Activated CD8-positive, alpha-beta memory T cell treated with anti-CD3 and anti-CD28 coated beads, Interleukin-2, amount 50 U/mL, for 48 hours (primary cell): ENCODE measurements at places on chromosomes 7 and 10.

- no peak for DNase-seq
Observed at GRCh38 chr7:155426543-155427410, 31.2 kb upstream of the EN2 start.

- no peak for DNase-seq
Observed at GRCh38 chr7:141584935-141585334, 33.7 kb downstream of the AGK start.

- DNase-seq: no peak
Observed at GRCh38 chr10:124374535-124375352, 44.0 kb downstream of the OAT start.

DNA sequence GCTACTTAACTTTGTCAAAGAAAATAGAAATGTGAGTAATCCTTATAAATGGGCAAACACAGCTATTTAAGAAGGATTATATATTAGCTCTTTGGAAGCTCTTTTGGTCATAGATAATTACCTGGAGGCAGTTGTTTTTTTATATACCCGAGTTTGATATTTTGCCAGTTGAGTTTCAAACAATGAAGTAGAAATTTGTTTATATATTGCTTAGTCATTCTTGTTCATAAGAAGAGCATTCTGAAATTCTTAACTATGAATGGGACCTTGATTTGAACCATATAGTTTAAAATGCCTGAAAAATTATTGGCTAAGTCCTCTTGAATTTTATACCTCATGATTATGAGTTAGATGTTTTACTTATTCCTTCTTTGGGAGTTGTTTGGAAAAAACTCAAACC lies 36.4 kb downstream of the MINPP1 start:
- DNase-seq: no peak

GRCh38 chr10:111209692-111210091 lies 132.9 kb downstream of the ADRA2A start:
- no peak for DNase-seq

DNA sequence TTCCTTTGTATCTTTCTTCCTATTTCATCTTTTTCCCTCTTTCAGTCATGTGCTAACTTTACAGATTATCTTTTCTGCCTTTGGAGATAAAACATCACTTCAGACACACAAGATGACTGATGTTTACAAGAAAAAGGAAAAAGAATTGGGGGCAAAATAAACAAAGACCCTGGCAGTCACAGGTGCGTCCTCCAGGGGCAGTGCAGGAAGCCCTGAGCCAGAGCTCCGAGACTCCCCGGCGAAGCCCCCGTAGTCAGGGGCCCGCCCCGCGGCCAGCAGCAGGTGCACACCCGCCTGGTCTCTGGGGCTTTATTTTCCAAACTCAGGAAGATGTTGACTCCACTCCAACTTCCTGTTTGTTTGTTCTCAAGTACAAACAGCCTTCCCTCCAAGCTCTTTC lies 10.2 kb downstream of the STK32C start:
- DNase-seq: no peak

DNA sequence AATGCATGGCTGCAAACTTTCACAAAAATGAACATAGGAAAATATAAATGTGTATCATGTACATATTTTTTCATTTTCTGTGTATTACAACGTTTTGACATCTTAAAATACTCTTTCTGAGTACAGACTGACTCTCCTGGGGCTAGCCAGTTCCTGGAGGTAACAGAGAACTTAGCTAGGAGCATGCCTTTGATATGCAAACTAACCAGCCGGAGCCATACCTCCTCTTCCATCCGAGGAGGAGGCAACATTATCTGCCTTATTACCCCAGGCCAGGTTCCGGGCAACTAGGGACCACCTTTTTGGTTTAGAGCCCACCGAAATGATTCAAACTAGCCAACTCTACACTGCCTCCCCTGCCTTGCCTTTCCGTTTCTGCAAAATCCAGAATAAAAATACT lies 33.7 kb upstream of the HECW1 start:
- no peak for DNase-seq

GRCh38 chr10:123252779-123253178 lies 98.6 kb downstream of the BUB3 start:
- DNase-seq: no peak

GRCh38 chr7:87312215-87312865 lies 33.1 kb upstream of the CROT start:
- DNase-seq: peak; percentile 77

DNA sequence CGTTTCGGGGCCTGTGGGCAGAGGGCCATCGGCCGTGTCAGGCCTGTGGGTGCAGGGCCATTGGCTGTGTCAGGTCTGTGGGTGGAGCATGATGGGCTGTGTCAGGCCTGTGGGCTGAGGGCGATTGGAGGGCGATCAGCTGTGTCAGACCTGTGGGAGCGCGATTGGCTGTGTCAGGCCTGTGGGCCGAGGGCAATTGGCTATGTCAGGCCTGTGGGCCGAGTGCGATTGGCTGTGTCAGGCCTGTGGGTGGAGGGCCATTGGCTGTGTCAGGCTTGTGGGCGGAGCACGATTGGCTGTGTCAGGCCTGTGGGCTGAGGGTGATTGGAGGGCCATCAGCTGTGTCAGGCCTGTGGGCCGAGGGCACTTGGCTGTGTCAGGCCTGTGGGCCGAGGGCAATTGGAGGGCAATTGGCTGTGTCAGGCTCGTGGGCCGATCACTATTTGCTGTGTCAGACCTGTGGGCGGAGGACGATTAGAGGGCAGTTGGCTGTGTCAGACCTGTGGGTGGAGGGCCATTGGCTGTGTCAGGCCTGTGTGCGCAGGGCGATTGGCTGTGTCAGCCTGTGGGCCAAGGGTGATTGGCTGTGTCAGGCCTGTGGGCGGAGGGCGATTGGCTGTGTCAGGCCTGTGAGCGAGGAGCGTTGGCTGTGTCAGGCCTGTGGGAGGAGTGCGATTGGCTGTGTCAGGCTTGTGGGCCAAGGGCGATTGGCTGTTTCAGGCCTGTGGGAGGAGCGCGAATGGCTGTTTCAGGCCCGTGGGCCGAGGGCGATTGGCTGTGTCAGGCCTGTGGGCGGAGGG lies 54.1 kb downstream of the DYNC2I1 start:
- no peak for DNase-seq

DNA sequence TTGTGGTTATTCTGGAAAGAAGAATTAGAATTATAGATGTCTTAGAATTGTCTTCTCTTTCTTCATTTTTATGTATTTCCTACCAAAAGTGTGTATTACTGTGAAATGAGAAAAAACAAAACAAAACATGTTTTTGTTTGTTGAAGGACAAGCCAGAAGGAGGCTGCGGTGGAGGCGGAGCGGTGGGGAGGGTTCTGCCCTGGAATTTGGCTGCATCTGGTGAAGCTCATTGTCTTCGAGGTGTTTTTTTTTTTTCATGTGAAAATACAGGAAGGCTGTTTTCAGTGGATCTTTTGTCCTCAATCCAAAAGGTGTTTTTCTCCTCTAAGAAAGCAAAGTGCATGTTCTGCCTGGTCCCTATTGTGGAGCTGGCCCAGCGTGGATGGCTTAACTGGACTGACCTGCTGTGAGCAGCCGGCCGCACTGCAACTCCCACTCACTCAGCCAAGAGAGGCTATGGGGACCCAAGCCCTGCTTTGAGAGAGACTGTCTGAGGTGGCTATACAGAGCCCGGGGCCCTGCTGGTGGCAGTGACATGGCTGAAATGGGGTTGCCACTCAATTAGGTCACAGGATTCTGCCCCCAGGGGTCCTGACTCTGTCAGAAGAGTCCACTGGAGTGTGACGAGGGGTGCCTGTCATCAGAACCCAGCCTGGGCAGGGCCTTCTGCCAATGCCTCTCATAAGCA lies 184.9 kb upstream of the MKI67 start:
- no peak for DNase-seq

GRCh38 chr7:27112955-27113949 lies 10.8 kb upstream of the HOXA2 start:
- peak; percentile 23 for DNase-seq

GRCh38 chr7:107023522-107024151 lies 20.9 kb upstream of the PRKAR2B start:
- no peak for DNase-seq

- DNase-seq: no peak
Observed at GRCh38 chr7:127066974-127067373, 185.8 kb downstream of the GRM8 start.

- DNase-seq: no peak
Observed at GRCh38 chr7:91557789-91558404, 293.7 kb downstream of the FZD1 start.

GRCh38 chr10:72459301-72459700 lies 104.6 kb upstream of the DNAJB12 start:
- no peak for DNase-seq

DNA sequence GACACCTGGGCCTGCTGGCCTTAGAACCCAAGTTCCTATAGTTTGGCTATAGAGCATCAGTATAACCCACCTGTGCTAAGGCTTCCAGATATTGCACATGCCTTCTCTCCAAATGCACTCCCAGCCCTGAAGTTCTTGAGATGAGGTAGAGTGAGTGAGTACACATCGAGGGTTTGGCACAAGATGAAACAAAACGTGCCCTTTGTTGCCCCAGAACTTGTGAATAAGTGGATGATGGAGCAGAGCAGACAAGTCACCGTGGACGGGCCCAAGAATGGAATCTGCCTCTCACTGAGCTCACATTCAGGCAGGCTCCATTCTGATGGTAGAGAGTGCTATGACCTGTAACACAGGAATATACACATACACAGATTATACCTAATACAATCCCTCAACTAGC lies 73.0 kb upstream of the STK17A start:
- no peak for DNase-seq

- no peak for DNase-seq
Observed at GRCh38 chr7:98368716-98369115, 32.2 kb downstream of the BAIAP2L1 start.

GRCh38 chr10:27537787-27538186 lies 33.7 kb downstream of the RAB18 start:
- DNase-seq: no peak

GRCh38 chr7:33248671-33249070 lies 119.3 kb downstream of the BBS9 start:
- no peak for DNase-seq

- DNase-seq: no peak
Observed at GRCh38 chr10:86211691-86212390, 154.8 kb downstream of the GRID1 start.

- no peak for DNase-seq
Observed at GRCh38 chr7:44709011-44709915, 39.4 kb upstream of the ZMIZ2 start.

- no peak for DNase-seq
Observed at GRCh38 chr10:78626471-78626870, 442.3 kb upstream of the ZMIZ1 start.

DNA sequence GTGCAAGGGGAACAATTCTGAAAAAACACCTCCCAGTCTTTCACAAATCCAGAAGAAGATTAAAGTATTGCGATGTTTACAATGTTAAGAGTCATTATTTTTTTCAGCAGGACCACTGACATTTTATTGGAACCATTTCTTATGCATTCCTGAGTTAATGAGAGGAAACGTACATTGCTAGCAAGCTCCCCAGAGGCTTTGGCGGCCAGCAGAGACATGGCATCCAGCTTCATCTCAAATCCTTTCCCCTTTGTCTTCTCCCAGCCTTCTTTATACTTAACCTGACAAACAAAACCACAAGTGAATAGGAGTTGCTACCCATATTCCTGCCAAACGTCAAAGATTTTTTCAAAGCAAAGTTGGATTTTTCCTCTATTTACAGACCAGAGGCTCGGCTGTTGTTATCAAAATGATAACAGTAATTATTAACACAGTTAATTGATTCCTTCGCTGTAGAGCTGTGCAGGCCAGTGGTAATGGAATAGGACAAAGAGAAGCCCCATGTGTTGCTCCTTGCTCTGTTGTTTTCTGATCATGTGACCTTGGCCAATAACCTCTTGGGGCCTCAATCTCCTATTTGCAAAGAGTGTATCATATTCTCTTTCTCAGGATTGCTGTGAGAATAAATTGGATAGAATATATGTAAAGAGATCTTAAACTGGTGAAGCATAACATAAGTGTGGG lies 32.0 kb downstream of the NRAP start:
- DNase-seq: no peak

- DNase-seq: no peak
Observed at GRCh38 chr10:29957907-29958331, 101.5 kb downstream of the JCAD start.

DNA sequence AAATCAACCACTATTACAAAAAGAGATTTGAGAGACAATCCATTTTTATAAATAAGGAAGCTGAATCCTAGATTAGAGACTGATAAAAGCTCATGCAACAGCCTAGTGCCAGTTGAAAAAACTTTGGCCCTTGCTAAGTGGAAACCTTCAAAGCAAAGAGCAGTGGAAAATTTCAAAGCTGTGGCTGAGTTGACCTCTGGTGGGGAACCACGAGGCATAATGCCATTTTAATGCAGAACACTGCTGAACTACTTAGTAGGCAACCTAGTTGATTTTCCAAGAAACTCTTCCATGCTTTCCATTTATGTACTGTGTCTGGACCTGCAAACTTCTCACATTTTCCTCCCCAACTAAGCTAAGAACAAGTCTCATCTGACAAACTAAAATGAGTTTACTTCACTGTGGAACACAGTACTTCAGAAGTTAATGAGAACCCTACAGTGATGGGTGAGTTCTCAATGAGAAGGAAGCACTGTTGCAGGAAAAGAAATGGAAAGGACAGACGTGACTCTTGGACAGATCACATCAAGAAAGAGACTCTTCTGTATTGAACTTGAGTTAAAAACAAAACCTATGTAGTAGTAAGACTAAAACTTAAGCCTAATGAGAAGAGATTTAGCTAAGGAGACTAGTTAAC lies 19.5 kb downstream of the FZD9 start:
- DNase-seq: no peak

DNA sequence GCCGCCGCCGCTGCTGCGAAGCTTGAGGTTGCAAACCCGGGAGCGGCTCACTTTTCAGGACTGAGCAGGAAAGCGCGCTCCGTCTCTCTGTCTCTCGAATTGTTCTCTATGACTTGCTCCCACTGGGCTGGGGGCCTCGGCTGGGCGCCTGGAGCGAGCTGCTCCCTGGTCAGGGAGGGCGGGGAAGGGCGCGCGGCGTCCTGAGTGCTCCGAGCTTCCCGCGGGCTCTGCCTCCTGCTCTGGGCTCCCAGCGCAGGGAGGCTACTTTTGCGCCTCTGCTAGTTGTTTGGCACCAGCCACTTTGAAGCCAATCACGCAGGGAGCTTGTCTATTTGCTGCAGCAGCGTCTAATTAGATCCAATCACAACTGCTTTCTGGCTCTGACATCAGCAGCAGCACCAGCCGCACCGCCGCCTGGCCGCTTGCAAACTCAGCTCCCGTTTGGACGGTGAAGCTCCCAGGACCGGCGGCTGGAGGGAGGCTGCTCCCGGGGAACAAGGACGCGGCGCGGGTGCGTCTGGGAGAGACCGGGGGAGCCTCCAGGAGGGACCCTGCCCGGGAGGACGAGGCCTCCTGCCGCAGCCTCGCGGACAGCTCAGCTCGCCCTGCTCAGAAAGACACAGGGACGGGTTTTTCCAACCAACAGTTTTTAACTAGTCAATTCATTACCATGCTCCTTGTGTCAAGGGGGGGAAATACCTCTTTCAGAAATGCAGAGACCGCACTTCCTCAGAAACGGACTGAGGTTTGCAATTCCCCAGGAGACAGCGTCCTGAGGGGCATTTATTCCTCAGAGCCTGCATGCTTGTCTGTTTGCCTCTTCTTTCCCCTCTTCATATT lies at the start of gene ADARB2:
ADARB2 (minus strand) TSS at position 304 of the 840 bp plus-strand sequence.
- peak; percentile 58 for DNase-seq
